ENCODE measurements at places on chromosomes 13 and 19.

- no peak for DNase-seq
Observed at GRCh38 chr13:74966275-74966674, 515.7 kb downstream of the TBC1D4 start.

GRCh38 chr13:99308471-99309087, 1.4 kb upstream of the GPR183 start:
- no peak for DNase-seq

DNA sequence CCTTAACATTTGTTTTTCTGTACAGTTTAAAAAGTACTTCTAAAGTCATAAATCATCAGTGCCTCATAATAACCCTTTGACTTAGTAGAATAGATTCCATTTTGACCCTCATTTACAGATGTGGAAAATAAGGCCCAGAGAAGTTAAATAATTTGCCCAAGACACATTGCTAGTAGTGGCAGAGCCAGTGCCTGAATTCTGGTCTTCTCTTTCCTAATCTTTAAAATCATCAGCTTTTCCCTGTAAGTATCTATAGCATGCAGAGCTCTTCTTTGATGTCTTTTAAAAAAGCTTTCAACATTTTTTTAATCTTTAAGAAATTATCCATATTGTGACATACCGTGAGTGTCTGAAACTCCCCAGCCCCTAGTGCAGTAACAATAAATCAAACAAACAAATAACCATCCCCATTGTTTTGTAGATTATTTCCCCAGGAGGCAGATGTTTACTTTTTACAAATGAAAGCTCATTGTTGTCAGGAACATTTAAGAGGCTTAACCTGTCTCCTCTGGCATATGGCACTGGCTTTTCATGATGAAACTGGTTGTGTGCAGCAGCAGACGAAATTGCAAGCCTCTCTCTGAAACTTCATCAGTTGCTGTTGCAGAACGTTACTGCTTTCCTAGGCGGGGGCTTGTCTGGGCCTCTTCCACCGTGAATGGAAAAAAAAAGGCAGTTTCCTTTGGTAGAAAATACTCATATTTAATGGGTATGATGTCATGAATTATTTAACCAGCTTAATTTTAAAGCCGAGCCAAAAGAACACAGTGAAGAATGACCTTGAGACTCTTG, 31.7 kb upstream of the PCDH8 start:
- no peak for DNase-seq

DNA sequence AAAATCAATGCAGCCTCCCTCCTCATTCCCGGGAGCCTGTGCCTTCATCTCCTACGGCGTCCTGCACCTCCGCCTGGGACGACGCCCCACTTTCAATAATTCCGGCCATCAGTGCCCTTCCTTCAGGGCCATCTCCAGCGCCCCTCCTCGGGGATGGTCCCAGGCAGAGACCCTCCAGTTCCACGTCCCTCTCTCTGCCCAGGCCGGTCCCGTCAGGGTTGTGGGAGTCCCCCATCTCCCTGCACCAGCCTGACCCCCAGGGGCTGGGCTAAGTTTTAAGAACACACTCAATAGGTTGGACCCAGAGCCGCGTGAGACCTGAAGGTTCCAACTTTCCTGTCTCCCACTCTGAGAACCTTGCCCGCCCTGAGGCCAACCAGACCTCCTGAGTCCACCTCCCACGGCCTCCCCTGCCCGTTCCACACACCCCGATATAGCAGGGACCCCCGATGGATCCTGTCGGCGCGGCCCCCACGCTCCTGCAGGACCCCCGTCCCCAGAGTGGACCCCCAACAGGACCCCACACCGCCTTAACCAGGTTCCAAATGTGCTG, 646 bp downstream of the TMEM161A start:
- DNase-seq = no peak

- peak; percentile 80 for DNase-seq
Observed at GRCh38 chr19:1025960-1026782, at the start of gene CNN2. CNN2 (plus strand) TSS chr19:1026608; CDS start chr19:1026662, 54 bp downstream.

DNA sequence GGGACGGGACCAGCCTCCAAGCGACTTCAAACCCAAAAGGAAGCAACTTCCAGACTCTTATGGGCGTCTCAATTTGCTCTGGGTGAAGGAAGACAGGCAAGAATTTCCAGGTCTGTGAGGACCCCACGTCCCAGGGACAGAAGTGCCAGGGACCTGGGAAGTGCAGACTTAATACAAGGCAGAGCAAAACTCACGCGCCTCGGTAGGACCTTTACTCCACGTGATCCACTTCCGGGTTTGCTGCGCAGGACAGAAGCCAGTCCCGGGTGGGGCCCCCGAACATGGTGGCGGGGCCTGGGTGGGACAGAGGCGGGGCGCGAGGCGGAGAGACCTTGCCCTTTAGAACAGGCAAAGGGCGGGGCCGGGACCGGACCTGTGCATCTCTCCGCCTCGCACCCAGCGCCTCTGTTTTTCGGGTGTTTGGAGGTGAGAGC, 9.3 kb downstream of the ZNF611 start:
- DNase-seq = no peak

GRCh38 chr19:7254590-7254989, 39.6 kb downstream of the INSR start:
- DNase-seq = no peak

- DNase-seq = peak; percentile 24
Observed at GRCh38 chr19:46218160-46218559, 11.4 kb upstream of the IGFL1 start.

DNA sequence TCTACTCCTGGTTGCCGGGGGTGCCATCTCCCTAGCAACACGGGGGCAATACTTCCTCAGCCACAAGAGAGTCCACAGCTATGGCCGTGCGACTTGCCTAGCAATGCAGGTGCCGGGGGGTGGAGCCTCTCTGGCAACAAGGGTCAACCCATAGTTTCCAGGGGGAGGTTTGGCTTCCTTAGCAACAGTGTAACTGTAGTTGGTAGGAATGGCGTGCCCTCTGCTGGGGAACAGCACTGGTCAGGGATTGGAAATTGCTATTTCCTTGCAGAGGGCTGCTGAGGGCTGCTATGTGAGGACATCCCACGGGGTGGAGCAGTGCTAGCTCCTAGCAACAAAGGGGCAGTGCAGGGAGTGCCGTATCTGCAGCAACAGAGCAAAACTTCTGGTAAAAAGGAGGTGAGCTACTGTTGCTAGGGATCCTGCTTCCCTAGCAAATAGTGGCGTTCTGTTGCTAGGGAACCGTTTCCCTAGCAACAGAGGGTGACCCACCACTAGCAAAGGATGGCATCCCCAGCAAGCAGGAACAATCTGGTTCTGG, 7.0 kb upstream of the TMC4 start:
- DNase-seq = peak; percentile 54

DNA sequence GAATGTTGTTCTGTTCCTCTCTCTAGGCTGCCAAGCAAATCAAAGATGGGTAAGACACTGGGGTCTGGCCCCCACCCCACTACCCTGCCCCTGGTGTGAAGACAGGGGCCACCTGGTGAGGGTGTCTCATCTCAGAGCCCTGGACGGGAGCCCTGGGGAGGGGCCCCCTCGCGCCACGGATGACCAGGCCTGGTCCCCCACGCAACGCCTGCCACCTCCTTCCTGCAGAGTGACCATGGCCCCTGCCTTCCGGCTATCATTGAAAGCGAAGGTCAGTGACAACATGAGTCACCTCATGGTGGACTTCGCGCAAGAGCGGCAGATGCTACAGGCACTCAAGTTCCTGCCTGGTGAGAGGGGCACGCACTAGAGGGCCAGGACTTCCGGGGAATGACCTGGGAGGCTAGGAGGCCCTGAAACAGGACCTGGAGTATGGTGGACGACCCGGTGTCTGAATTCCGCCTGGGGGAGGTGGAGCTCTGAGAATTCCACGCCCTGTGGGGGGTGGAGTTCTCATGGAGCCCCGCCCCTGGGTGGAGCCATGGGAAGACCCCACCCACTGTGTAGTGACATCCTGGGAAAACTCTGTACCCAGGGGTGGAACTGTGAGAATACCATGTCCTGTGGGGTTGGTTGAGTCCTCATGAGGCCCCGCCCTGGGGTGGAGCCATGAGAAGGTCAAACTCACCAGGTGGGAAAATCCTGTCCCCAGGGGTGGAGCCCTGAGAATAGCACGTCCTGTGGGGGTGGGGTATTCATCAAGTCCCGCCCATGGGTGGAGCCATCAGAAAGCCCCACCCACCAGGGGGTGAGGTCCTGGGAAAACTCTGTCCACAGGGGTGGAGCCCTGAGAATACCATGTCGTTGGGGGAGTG, 6.1 kb downstream of the FSD1 start:
- no peak for DNase-seq

DNA sequence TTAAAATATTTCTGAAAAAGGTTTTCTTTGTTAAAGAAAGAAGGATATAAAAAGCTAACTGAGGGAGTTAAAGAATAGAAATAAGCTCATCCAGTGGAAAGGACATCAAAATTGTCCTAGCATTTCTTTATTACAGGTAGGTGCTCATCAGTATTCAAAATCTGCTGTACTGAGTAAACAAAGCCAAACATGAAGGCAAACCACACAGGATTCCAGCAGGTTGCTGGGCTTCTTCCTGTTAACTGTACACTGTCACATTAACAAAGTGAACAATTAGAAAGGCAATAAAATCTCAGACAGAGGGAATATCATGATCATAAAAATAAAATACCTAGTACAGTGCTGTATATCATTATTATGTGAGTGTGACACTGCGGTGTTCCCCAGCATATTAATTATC, 1541.0 kb downstream of the SLITRK5 start:
- DNase-seq = no peak
